ENCODE measurements at places on chromosomes 2 and 18.

DNA sequence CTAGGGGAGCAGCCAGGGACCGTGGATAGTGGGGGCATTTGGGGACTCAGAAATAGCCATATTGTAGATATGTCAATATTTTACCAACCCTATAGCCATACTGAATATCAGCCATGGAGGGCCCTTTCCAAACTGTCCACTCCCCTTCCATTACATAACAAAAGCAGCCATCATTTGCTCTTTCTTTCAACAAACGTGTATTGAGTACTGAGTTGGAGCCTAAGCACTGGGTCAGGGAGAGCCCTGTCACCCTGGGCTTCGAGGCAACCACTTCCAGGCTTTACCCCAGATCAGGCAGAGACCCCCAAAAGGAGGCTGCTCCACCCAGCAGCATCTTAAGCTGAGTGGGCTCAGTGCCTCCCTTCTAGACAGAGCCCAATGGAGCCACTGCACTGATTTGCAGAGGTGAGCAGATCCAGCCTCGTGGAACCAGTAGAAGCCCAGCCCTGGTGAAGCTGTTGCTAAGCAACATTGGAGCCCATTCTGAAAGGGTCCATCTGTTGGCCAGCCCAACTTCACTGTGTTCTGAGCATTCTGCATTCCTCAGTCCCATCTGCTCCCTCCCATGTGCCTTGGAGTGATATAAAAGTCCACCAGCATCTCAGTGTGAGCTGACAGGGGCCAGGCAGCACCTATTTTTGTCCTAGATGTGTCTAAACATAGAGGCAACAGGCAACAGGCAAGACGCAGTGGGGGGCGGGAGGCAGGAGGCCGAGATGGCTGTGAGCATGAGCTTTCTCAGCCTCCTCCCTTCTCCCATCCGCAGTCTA is 112.1 kb downstream of the PLB1 start:
- DNase-seq, result no peak

GRCh38 chr2:151052850-151053660 is 208.6 kb downstream of the RBM43 start:
- DNase-seq, result no peak

DNA sequence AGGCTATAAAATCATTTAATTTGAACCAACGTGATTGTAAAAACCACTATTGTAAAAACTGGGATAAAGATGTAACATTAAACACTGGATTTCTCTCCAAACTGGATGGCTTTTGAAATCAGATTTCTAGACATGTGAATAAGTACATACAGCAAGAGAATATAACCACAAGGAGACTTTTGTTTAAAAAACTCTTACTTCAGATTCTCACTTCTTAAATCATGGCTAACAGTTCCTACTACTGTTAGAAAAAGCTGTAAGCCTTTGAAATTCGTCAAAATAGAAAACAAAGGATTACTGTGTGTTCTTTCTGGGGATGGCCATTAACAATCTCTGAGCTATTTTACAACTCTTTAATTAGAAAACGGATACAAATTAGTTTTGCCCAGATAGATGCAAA is 39.4 kb upstream of the SH3BP4 start:
- no peak for DNase-seq

- DNase-seq, result no peak
These were observed 1.1 kb downstream of the COX5B start for GRCh38 chr2:97646977-97647376.

DNA sequence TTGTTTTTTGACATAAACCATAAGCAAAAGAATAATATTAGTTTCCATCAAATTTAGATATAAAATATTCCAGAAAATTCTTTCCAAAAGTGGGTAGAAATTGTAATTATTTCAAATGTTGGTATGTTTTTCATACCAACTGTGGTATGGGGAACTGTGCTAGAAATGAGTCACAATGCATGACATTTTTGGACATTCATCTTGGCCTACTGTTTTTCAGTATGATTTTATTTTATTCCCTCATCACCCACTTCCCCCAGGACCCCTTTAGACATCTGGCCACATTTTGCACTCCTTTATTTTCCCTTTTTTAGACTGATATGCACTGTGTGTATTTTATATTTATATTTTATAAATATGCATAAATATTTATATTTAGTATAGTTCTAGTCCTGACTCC is 97.1 kb downstream of the DPP4 start:
- no peak for DNase-seq

GRCh38 chr2:218658671-218659257 is 659 bp downstream of the ZNF142 start:
- DNase-seq, result peak; percentile 28

DNA sequence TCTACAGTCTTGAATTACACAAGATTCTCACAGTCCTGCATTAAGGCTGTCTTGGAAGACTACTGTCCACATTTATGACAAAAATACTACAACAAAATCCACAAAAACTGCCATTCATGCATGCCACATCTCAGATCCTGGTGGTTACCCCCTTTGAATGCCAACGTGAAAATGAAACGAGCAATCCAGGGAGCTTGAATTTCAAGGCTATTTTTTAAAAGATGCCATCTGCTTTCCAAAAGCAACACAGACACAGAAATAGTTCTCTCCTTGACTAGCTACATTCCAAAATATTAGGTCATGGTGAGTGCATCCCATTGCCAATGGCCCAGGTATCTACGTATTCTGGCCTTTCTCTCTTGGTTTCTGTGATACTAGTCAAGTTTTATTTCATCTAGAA is 36.3 kb downstream of the IRS1 start:
- DNase-seq, result no peak

- no peak for DNase-seq
These were observed 36.1 kb downstream of the CLASP1 start for GRCh38 chr2:121613152-121613551.

GRCh38 chr2:220969348-220969747 is 602.8 kb downstream of the EPHA4 start:
- no peak for DNase-seq

Measured in activated CD4-positive, alpha-beta T cell treated with anti-CD3 and anti-CD28 coated beads, Interleukin-2, amount 50 U/mL, for 1 hour (primary cell).